ENCODE measurements at places on chromosomes 2 and 18.

DNA sequence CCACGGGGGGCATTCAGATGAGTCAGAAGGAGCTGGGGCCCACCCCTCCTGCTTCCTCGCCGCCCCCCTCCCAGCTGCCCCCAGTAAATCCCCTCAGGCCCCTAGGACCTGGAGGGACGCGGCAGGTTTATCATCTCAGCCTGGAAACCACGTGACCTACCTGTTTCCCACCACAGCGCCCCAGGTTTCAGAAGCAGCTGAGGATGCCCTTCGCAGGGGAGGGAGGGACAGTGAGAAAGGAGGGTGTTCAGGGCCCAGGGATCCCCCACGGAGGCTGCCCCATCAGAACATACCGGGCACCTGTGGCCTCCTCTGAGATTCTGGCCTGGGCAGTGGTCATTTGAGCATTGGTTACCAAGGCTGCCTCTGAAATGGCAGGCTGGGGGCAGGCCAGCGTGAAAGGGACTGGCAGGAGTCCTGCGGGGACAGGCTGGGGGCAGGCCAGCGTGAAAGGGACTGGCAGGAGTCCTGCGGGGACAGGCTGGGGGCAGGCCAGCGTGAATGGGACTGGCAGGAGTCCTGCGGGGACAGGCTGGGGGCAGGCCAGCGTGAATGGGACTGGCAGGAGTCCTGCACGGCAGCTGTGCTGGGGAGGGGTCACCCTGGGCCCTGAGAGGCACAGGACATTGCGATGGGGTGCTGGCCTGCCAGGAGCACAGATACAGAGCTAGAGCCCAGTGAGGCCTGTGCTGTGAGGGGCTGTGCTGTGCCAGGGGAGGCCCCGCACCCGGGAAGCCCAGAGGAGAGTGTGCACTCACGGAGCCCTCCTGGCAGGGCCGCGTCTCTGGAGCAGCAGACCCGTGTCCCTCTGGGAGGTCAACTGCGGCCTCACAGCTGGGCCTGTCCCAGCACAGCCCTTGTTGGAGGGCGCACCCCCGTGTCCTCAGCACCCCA lies 1.6 kb downstream of the NEU4 start:
- no peak for DNase-seq

DNA sequence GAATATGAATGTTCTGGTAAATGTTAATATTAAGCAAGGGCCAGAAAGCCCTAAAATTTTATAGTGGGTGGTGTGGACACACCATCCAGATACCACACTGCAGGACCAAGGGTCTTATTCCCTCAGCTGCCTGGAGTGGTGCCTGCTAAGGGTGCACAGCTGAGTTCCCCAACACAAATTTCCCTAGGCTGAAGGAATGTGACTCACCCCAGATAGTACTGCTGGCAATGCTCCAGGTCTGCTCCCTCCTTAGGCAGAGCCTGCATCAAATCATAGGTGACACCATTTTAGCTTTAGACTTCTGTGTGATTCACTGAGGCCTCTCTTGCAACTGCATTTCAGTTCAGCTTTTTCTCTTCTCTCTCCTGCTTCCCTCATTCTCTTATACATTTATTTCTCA lies 321.1 kb downstream of the SATB2 start:
- no peak for DNase-seq

- peak; percentile 92 for DNase-seq
These were observed 57.9 kb upstream of the MSH2 start for GRCh38 chr2:47344890-47345589.

- peak; percentile 25 for DNase-seq
These were observed 19.2 kb downstream of the DAW1 start for GRCh38 chr2:227890495-227891079.
